ENCODE measurements at places on chromosomes 1 and 21. TPM values are rescaled to one million over a fixed set of nuclear protein-coding genes. Genes with fewer than 3 reads are reported as not detected.
A peak's percentile ranks its signal among the peaks of the same experiment; 100 is the strongest.

Gene RGS13
- not detected for total RNA-seq

- peak; percentile 10 for DNase-seq
Observed at GRCh38 chr1:91564888-91565701, 64.4 kb downstream of the CDC7 start.

GRCh38 chr1:47616036-47616435 lies 178.2 kb downstream of the FOXD2 start:
- DNase-seq: no peak

- DNase-seq: no peak
Observed at GRCh38 chr1:19425646-19426239, 59.6 kb downstream of the CAPZB start.

DNA sequence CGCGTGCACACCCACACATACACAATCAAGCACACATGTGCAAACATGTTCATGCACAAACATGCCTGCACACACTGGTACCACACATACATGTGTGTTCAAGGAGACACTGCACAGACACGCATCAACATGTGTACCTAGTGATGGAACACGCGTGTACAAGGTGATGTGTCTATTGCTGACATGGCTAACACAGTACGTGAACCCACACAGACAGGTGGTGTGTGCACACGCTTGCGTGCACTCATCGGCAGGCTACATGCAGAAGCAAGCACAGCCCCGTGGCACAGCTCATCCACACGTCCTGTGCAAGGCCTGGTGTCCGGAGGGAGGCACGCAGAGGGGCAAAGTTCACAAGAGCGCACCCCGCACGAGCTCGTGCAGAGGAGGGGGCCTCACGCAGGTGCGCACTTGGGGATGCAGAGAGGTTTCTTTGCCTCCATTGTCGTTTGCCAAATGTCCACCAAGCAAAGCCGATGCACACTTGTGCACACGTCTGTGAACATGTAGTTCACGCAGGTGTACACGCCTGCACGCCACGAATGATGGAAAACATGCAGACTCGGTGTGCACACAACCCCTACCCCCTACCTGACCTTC lies 969 bp downstream of the ACAP3 start:
- DNase-seq: no peak

DNA sequence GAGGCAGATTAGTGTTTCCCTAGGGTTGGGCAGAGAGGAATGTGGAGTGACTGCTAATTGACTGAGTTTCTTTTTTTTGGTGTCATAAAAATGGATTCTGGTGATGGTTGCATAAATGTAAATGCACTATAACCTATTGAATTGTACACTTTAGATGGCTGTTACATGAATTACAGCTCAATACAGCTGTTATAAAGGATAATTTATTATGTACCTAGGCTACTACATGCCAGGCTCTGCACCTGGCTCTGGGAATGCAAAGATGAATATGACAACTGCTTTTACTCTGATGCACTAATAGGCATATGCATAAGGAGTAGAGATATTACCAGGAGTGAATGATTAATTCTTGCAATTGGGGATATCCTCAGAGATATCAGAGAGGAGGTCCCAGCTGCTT lies 345.3 kb downstream of the PTBP2 start:
- no peak for DNase-seq

GRCh38 chr1:226210571-226211176 lies 12.8 kb upstream of the MIXL1 start:
- DNase-seq: no peak
